Naive thymus-derived CD4-positive, alpha-beta T cell (primary cell): ENCODE measurements at places on chromosomes 6 and 20.

- H3K27me3 ChIP-seq, result no peaks in the 10 kb centered on the region
- no peak overlapping the region for H3K27ac ChIP-seq
- H3K36me3 ChIP-seq, result no peaks in the 10 kb centered on the region
- H3K4me1 ChIP-seq, result no peaks in the 10 kb centered on the region
- no peak overlapping the region for H3K4me3 ChIP-seq
- DNase-seq, result no peak
These were observed 33.7 kb upstream of the PLEKHG1 start for GRCh38 chr6:150565945-150566344.

GRCh38 chr20:24321973-24322372, 147.5 kb upstream of the SYNDIG1 start:
- H3K27me3 ChIP-seq, result no peaks in the 10 kb centered on the region
- H3K36me3 ChIP-seq, result no peaks in the 10 kb centered on the region
- no peaks in the 10 kb centered on the region for H3K4me1 ChIP-seq

DNA sequence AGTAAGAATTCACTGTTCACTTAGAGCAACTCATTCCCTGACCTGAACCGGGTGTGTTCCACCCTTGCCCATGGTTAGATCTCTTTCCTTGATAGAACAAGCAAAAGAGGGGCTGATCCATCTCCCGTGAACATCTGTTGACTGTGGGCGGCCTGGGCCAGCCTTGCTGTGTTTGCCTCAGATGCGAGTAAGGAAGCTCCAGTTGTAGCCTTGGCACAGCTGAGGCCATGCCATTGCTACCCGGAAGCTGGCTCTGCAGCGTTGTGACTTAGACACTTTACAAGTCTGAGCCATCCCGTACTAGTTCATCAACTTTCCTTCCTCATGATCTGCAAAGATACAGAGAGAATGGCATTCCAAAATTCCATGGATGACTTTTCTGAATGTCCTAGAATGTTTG, 139.0 kb downstream of the MAP3K4 start:
- peaks cover 7% of the 10 kb centered on the region for H3K36me3 ChIP-seq
- H3K4me3 ChIP-seq, result no peak overlapping the region
- no peaks in the 10 kb centered on the region for H3K27me3 ChIP-seq
- no peak for DNase-seq
- no peaks in the 10 kb centered on the region for H3K4me1 ChIP-seq
- H3K27ac ChIP-seq, result no peak overlapping the region

- no peak overlapping the region for H3K4me3 ChIP-seq
- no peaks in the 10 kb centered on the region for H3K4me1 ChIP-seq
- H3K36me3 ChIP-seq, result no peaks in the 10 kb centered on the region
- no peaks in the 10 kb centered on the region for H3K27me3 ChIP-seq
These were observed 128.7 kb downstream of the DNAH8 start for GRCh38 chr6:38843798-38844197.
